CD4-positive, alpha-beta T cell treated with Interleukin-2 at 100 ng/mL for 4 hours (primary cell): ENCODE measurements at places on chromosomes 2 and 18.

GRCh38 chr2:42098571-42099437 is 51.0 kb downstream of the PKDCC start:
- DNase-seq: no peak

- no peak for DNase-seq
Measured at GRCh38 chr2:46157966-46158310, 139.3 kb upstream of the EPAS1 start.

DNA sequence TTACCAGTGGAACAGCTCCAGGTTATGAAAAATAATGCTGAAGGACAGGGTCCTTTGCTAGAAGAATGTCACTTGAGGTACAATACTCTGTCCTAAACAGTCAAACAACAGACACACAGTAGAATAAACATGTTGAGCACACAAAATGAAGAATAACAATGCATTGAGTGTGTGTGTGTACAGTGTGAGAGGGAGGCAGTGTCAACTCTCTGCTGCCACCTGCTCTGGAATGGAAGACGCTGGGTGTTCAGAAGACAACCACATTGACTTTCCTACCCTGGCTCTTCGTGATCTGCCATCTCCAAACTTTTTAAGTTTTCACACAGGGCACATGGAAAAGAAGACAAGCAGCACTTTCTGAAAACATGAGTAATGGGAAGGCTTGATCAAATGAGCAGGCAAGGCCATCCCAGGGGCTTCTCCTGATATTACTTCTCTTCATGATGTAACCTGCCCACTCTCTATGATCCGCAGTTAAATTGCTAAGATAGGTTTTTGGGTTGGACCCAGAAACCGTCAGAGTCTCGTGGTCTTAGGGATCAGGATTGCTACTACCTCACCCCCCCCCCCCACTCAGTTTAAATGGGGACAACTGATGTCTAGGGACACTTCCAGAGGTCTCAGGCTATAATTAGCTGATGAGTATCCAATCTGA is 533.2 kb upstream of the TNP1 start:
- no peak for DNase-seq

DNA sequence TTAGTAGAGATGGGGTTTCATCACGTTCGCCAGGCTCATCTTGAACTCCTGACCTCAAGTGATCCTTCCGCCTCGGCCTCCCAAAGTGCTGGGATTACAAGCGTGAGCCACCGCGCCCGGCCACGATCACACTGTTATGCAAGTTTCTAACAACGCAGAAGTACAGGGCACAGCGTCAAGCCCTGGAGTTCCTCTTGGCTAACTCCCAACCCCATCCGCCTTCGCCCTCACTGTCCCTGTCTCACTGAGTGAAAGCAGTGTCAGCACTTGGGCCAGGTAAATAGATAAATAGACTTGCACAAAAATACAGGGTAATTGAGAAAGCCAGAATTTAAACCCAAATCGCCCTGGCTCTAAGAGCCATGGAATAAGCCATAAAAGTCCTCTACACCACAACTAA is 111.7 kb downstream of the ACVR1 start:
- DNase-seq: no peak

- no peak for DNase-seq
Measured at GRCh38 chr2:120719491-120719890, 16.2 kb upstream of the GLI2 start.

DNA sequence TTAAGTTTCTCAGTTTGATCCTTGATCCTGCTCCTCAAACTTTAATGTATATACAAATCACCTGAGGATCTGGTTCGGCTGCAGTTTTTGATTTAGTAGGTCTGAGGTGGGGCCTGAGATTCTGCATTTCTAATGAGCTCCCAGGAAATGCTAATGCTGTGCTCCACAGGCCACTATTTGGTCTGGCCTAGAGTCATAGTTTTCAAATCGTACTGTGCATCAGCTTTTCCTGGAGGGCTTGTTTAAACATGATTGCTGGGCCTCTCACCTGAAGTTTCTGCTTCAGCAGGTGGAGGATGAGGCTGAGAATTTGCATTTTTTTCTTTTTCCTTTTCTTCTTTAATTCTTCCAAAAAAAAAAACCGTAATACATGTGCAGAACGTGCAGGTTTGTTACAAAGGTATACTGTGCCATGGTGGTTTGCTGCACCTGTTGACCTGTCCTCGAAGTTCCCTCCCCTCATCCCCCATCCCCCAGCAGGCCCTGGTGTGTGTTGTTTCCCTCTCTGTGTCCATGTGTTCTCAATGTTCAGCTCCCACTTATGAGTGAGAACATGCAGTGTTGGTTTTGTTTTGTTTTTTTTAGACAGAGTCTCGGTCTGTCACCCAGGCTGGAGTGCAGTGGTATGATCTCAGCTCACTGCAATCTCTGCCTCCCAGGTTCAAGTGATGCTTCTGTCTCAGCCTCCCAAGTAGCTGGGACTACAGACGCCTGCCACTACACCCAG is 42.2 kb upstream of the CD28 start:
- DNase-seq: no peak

DNA sequence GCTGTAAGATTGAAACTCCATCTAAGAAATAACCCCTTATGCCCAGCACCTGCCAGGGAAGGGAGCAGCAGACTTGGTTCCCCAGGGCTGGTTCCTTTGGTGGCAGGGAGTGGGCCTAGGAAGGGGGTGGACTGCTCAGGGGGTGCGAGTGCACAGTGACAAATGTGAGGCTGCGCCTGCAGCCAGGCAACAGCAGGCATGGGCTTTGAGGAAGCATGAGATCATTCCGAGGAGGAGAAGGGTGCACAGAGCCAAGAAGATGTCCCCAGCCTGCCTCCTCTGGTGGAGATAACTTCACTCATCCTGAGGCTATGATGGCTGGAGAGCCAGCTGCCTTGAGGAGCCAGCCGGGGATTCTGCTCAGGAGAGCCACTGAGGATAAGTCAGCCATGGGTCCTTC is 158.0 kb downstream of the CAPN13 start:
- no peak for DNase-seq
